ENCODE measurements at places on chromosomes 6 and 20.

- no peak for DNase-seq
These were observed 93.2 kb downstream of the FOXF2 start for GRCh38 chr6:1482381-1483166.

DNA sequence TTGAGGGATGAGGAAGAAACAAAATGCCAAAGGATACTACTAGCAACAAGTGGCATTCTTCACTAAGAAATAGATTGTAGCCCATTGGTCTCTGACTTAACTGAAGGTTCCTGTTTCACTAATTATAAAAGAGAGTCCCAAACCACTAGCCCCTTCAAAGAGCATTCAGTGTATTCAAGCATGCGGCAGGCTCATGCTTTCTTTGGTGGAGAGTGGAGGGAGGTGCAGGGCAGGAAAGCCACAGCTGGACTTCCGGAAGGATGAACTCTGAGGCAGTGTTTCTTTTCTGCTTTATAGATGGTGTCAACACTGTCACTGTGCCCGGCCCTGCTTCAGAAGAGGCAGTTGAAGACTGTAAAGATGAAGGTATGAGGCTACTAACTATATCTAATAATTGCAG lies 636.1 kb downstream of the KIF16B start:
- DNase-seq = no peak

- no peak for DNase-seq
These were observed 224.3 kb downstream of the MAFB start for GRCh38 chr20:40464731-40465208.

GRCh38 chr6:130118236-130118635 lies 99.9 kb downstream of the L3MBTL3 start:
- DNase-seq = no peak

DNA sequence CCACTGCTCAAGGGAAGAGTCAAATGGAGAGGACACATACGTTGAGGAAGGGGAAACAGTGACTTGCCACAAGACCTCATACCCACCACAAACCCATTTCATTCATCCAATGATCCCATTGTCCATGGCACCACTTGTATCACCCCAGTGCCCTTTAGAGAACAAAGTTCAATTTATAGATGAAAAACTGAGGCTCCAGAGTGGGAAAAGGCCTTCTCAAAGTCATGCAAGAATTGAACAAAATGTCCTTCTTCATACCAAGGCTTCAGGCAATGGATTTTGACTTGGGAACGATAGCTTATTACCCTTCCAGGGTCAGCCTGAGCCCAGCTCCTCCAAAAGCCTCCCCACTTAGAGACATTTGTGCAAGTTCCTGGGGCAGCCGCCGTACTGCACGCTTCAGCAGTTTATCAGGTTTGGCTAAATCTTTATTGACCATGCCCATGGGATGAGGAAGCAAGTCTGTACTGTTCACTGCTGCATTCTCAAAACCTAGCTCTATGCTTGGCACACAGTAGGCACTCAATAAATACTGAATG lies 47.3 kb upstream of the MRPS10 start:
- no peak for DNase-seq

DNA sequence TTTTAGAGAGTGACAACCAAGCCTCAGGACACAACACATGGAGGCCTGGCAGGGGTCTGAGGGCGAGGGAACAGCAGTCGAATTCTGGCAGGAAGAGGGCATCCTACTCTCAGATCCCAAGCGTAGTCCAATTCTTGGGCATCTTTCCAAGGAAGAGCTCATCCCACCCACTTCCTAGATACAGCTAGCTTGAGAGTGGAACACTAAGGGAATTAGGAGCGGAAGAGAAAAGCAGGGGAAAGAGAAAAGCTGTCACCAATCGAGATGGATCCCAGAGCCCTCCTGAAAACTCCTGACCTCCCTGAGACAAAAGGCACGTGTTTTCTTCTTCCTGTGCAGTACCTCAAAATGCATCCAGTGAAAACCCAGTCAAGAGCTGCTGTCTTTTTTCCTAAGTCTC lies 67.1 kb downstream of the GFOD1 start:
- no peak for DNase-seq

DNA sequence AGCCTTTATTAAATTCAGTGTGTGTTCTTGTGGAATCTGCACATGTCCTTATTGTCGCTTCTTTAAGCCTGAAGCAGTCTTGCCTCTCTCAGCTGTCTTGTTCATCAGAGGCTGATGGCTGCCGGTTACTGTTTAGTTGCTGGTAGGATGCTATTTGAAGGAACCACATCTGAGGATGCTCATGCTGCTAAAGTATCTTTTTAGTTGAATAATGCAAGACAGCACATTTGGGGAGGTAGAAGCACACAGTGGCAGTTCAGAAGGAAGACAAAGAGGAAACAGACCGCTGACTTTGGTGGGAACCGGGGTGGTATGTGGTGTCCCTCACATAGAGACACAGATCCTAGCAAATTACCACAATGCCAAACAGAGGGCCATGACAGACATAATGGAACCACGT lies 144.2 kb upstream of the HDDC2 start:
- no peak for DNase-seq

Data from NCI-H187 treated with DMSO at 0.1 percent for 48 hours (cell line).